ENCODE measurements at places on chromosomes 6 and 20. TPM values are rescaled to one million over a fixed set of nuclear protein-coding genes. Genes with fewer than 3 reads are reported as not detected.

The LGSN gene
- total RNA-seq: not detected

The ACSS1 gene
- 41.1 TPM for total RNA-seq

The THBS2 gene
- total RNA-seq: not detected

The JPH2 gene
- not detected for total RNA-seq

The STX11 gene
- total RNA-seq: 14.5 TPM

The GLP1R gene
- not detected for total RNA-seq

The HLA-DOA gene
- total RNA-seq: 1.5 TPM

The SAMD5 gene
- total RNA-seq: not detected

The PKHD1 gene
- total RNA-seq: not detected

The ZNF343 gene
- total RNA-seq: 9.3 TPM

The CST2 gene
- total RNA-seq: not detected

The RNGTT gene
- 21.3 TPM for total RNA-seq

The FOXA2 gene
- total RNA-seq: not detected

The DEFB123 gene
- total RNA-seq: not detected

The MOCS3 gene
- total RNA-seq: 4.2 TPM

The LAMA5 gene
- total RNA-seq: 0.67 TPM

The MYT1 gene
- not detected for total RNA-seq

The FNDC1 gene
- total RNA-seq: not detected

The EPPIN gene
- total RNA-seq: not detected

The CDKN1A gene
- total RNA-seq: 36.7 TPM
